ENCODE measurements at places on chromosomes 13 and 19.
A peak's percentile ranks its signal among the peaks of the same experiment; 100 is the strongest.

- no peak for DNase-seq
Measured at GRCh38 chr13:36131222-36131930, at the start of gene DCLK1. DCLK1 (minus strand) TSS chr13:36131382.

GRCh38 chr13:23570099-23570920 lies at the start of gene TNFRSF19:
TNFRSF19 (plus strand) TSS chr13:23570412; CDS start chr13:23590184, 19,772 bp downstream.
- DNase-seq = no peak

DNA sequence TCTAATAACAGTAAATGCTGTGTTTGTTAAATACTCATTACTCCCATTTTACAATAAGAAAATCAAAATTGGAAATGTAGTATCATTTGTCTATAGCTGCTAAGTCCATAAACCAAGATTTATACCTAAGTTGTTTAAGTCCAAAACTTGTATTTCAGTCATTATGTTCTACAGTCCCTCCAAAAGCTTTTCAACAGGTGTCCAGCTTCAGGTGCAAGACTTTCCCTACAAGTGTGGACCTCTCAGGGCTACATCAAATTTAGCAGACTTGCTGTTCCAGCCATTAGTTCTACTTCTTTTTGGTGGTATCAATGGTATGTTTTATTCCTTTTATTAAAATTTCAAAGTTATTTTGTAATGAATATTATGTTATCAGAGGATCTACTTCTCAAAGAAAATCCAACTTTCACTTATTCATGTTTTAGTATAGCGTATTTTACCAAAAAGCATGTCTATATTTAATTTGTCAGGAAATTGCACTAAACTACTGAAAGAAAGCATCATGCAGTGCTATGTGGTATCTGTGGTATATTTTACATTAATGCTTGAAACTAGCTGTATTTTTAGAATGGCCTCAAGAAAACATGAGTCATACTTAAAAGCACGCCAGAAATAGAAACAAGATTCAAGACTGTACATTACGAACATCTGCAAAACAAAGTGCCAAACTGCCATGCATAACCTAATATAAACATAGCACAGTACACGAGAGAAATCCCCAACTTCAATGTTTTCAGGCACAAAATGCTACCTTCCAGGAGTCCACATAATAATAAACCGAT lies 44.5 kb downstream of the VWA8 start:
- no peak for DNase-seq

GRCh38 chr13:44410328-44410859 lies 36.8 kb downstream of the SERP2 start:
- DNase-seq = no peak

GRCh38 chr19:35329323-35329722 lies 336 bp downstream of the CD22 start:
- DNase-seq = no peak

GRCh38 chr13:92042522-92042921 lies 644.1 kb downstream of the GPC5 start:
- DNase-seq = no peak

- no peak for DNase-seq
Measured at GRCh38 chr13:50721672-50721992, 121.9 kb downstream of the DLEU7 start.

DNA sequence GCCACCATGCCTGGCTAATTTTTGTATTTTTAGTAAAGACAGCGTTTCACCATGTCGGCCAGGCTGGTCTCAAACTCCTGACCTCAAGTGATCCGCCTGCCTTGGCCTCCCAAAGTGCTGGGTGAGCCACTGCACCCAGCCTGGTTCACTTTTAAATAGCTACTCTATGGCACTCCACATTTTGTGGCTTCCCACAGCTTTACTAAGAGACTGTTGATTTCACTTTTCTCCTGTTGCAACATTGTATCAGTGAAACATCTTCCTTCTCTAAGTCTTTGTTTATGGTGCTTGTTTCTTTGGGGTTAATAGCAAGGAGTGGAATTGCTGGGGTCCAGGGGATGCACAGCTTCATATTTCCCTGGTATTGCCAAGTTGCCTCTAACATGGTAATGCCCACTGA lies 12.3 kb downstream of the TMEM38A start:
- DNase-seq = no peak

- peak; percentile 23 for DNase-seq
Measured at GRCh38 chr13:43301346-43301969, 278.1 kb downstream of the DNAJC15 start.

- no peak for DNase-seq
Measured at GRCh38 chr13:50078231-50078894, 63.1 kb downstream of the KCNRG start.

DNA sequence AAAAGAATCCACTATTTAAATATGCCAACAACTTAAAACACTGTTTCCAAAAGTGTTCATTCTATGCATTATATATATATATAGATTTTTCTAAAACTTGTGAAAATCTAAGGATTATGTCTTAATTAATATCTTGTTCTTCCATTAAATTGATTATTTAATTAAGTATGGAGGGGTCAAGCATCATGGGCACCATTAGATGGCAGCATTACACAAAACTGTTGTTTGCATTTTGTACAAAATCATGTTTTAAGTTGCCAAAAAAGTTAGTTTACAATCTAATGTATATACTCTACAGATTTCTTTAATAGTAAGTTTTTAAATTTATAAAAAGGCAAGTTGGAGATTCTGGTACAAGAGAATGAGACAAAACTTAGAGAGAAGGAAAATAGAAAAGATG lies 213.2 kb upstream of the EDNRB start:
- DNase-seq = no peak

DNA sequence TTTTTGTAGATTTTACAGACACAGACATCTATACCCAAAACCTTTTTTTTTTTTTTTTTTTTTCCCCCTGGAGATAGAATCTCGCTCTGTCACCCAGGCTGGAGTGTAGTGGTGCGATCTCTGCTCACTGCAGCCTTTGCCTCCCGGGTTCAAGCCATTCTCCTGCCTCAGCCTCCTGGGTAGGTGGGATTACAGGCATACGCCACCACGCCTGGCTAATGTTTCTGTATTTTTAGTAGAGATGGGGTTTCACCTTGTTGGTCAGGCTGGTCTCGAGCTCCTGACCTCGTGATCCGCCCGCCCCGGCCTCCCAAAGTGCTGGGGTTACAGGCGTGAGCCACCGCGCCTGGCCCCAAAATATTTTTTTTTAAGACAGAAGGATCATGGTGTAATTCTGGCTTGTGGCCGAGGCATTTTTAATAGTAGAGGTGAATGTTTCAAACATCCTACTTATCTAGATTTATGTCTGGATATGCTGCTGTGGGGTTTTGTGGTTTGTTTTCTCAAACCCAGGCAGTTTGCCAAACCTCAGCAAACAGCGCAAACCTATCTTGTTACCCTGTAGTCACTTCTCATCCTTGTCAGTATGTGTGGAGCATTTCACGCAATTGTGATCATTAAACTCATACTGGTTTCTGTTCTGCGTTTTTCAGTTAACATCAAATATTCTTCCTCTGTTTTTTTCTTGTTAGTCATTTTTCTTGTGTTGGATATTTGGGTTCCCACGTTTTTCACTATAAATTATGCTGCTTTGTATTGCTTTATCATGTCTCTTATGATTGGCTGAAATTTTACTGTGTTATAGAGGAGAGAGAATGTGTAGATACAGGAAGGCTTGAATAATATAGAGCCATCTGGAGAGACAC lies 36.2 kb upstream of the GARRE1 start:
- DNase-seq = peak; percentile 91

GRCh38 chr13:70795484-70795883 lies 687.2 kb upstream of the KLHL1 start:
- no peak for DNase-seq

- no peak for DNase-seq
Measured at GRCh38 chr13:53054569-53054968, 26.0 kb downstream of the OLFM4 start.

DNA sequence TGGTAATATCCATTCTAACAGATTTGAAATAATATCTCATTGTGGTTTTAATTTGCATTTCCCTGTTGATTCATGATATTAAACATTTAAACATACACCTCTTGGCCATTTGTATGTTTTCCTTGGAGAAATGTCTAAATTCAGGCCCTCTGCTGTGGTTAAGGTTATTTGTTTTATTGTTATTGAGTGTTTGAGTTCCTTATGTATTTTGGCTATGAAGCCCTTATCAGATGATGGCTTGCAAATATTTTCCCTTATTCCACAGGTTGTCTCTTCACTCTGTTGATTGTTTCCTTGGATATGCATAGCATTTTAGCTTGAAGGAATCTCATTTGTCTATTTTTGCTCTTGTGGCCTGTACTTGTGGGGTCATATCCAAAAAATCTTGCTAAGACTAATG lies 303.6 kb downstream of the GPC5 start:
- DNase-seq = peak; percentile 85

DNA sequence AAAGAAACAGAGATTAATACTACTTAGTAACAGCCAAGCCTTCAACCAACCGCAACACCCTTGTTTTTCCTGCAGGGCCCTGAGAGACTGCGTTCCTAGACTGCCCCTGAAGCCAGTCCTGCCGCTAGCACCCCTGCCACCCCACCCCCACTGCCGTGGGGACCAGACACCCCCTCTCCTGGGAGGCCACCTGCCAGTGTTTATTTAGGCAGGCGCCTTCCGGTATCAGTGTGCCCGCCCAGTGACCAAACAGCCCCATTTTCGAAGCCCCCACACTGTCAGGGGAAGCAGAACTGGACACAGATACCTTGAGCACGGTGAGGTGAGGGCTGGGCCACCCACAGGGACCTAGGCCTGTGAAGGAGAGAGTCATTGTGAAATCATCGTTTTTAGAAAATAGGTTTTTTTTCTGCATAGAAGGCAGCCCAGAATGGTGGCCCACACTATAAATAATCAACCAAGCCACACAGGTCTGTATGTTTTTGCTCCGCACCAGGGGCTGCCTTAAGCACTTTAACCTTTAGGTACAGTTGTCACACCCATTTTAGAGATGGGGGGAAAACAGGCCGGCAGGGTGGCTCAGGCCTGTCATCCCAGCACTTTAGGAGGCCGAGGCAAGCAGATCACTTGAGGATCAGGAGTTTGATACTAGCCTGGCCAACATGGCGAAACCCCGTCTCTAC lies 3.5 kb upstream of the TLE5 start:
- no peak for DNase-seq

- DNase-seq = no peak
Measured at GRCh38 chr19:18312092-18312534, 10.8 kb downstream of the LSM4 start.

GRCh38 chr19:3108775-3109174 lies 14.6 kb downstream of the GNA11 start:
- no peak for DNase-seq

- no peak for DNase-seq
Measured at GRCh38 chr13:87769445-87769844, 98.3 kb downstream of the SLITRK5 start.

DNA sequence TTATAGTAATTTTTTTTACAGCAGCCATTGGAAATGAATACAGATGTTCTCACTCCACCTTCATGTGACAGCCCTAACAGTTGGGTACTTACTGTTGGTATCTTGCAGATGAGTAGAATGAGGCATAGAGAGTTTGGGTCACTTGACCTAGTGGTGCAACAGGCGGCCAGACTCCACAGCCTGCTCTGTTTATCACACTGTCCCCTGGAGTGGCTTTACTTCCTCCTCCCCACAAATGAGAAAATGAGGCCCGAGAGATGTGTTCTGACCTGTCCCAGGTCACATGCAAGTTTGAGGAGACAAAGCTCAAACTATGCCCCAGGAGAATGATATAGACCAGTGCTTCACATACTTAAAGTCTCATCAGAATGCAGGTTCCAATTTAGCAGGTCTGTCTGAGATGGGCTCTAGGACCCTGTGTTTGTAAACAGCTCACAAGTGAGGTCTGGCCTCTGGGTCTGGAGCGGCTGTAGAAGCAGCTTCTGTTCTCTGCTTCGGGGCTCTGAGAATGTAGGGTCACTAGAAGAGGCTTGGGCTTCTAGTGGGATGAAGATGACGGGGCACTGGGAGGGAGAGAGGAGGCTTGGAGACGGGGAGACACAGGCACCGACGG lies 37.4 kb upstream of the RCBTB2 start:
- DNase-seq = no peak

GRCh38 chr19:46887240-46887782 lies 26.5 kb downstream of the ARHGAP35 start:
- DNase-seq = no peak

All from LNCaP clone FGC (cell line).